RCC 7860 (cell line): ENCODE measurements at places on chromosomes 2 and 18.

GRCh38 chr2:154882725-154883124 lies 184.2 kb downstream of the KCNJ3 start:
- DNase-seq: no peak

DNA sequence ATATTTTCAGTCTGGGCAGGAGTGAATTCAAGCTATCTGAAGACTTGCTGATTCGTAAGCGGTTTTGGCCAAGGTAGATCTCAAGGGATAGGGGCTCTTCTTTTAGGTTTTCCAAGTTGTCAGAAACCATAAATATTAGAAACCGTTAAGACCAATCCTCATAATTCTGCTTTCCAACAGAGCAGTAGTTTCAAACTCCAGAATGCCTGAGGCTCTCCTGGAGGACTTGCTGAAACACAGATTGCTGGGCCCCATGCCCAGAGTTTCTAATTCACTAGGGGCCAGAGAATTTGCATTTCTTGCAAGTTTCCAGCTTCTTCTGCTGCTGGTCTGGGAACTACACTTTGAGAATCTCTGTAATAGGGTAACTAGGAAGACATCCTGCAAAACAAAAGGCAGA lies 1855.7 kb upstream of the CELF4 start:
- no peak for DNase-seq

- no peak for DNase-seq
These were observed 147.9 kb upstream of the DNMT3A start for GRCh38 chr2:25489631-25490030.

DNA sequence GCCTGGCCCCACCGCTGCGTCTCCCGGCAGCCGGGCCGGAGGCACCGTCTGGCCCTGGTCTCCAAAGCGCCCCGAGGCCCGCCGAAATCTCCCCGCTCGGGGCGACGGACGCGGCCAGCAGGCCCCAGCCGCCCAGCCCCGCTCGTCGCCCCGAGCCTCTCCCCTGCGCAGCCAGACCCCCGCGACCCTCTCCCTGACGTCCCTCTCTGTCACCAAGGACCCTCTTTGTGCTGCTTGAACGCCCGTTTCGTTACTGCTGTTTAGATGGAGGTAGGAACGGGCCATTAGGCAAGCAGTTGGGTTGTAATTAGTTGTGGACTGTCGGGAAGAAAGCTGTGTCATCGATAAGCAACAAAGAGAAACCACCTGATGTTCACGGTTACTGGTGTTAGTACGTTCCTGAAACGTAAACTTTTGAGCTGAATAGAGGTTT lies 686 bp downstream of the UBXN4 start:
- peak; percentile 28 for DNase-seq

GRCh38 chr18:55672574-55673361 lies 84.8 kb upstream of the TCF4 start:
- no peak for DNase-seq

DNA sequence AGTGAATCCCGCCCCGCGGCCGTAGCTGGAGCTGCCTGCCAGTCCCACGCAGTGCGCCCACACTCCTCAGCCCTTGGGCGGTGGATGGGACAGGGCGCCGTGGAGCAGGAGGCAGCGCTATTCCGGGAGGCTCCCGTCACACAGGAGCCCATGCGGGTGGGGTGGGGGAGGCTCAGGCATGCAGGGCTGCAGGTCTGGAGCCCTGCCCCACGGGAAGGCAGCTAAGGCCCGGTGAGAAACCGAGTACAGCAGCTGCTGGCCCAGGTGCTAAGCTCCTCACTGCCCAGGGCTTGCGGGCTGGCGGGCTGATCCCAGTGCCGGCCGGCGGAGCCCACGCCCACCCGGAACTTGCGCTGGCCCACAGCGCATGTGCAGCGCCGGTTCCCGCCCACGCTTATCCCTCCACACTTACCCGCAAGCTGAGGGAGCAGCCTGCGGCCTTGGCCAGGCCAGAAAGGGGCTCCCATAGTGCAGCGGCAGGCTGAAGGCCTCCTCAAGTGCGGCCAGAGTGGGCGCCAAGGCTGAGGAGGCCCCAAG lies 1152.8 kb upstream of the CELF4 start:
- DNase-seq: no peak

DNA sequence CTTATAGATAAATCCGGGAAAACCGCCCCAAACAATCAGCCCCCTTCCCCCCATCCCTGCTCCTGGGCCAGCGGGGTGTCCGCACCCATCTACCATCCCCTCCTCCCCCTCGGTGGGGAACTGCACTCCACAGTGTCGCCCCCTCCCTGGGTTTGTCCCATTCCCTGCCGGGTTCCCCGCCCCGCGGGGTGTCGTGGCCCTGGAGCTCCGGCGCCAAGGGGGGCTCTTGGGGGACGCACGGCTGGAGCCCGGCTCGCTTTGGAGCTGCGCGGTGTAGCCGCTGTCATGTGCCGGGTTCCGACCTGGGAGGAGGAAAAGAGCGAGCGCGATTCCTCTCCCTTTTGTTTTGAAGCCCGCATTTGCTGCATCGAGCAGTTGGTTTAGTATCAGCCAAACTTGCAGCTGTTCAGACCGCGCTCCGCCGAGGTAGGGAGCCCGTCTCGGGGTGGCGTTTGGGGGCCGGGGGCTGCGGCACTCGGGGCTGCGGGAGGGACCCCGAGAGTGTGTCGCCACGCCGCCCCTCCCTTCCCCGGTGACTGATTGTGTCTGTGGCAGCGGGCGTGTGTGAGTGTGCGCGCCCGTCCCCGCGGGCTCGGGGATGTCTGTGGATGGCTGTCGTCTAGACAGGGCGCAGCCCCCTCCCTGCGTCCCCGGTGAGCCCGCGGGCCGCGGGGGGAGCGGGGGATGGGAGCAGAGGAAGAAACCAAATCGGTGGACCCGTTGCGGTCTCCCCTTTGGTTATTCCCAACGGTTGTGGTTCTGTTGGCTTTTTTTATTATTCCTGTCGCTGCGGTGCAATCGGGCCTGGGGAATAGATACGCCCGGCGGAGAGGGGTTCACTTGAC lies 797 bp downstream of the CTIF start:
- DNase-seq: no peak

- no peak for DNase-seq
These were observed 70.1 kb downstream of the PLEKHA3 start for GRCh38 chr2:178550352-178550751.

- no peak for DNase-seq
These were observed 310.3 kb upstream of the GYPC start for GRCh38 chr2:126345691-126346090.

GRCh38 chr2:12754643-12755042 lies 37.9 kb downstream of the TRIB2 start:
- DNase-seq: no peak

- DNase-seq: no peak
These were observed 250.4 kb upstream of the SMIM21 start for GRCh38 chr18:75677696-75678455.

DNA sequence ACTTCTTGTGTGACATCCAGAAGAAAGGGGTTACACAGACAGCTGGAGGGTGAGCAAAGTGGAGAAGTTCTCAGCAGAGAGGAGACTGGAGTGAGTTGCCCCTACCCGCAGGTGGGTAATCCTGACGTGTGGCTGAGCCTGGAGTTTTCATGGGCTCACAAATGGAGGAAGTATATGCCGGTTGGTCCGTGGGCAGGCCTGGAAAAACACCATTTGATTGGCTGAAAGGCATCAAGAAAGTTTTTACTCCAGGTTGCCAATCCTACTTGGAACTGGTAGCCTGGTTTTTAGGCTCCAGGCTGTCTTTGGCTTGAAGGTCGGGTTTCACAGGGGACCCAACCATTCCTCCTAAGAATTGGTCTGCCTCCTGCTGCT lies 1177.4 kb upstream of the LRRTM1 start:
- DNase-seq: no peak

DNA sequence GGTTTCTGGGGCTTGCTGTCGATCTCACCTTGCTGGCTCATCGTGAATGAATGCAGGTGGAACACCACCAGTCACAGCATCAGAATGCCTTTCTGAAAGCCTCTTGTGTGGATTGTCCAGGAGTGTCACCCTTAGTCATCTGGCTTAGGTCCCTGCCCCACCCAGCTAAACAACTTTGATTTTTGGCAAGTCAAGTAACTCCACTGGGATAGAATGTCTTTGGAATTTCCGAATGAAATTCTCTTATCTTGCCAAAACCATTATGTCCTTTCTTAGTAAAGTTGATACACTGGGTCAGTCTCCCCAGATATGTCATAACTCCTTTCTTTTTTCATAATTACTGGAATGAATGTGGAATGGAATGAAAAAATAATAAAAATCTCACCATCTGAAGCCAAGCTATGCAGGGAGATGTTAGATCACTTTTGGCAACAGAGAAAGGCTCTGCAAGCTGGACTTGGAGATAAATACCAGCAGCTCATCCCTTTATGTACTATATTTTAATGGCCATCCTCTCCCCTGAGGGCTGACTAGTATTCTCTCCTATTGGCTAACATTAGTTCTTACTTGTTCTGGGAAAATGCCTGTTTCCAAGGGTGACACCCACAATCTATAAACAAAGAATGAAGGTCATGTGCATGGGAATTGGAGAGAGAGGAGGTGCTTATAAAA lies 35.4 kb downstream of the INSIG2 start:
- peak; percentile 79 for DNase-seq

DNA sequence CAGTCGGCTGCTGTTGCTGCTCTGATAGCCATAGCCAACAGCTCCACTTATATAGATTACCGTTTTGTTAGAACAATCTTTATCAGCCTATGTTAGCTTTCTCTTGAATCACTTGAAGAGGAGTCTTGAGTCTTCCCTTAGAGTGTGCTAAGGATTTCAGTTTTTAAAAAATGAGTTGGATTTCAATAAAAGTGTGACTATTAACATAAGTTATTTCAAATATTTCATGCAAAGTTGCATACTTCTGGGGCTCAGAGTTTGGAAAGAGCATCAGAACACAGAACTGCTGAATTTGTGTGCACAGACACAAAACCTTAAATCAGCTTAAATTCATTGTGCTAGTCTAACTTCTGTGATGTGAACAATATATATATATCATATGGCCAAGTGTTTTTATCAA lies 174.7 kb downstream of the MTX2 start:
- no peak for DNase-seq

DNA sequence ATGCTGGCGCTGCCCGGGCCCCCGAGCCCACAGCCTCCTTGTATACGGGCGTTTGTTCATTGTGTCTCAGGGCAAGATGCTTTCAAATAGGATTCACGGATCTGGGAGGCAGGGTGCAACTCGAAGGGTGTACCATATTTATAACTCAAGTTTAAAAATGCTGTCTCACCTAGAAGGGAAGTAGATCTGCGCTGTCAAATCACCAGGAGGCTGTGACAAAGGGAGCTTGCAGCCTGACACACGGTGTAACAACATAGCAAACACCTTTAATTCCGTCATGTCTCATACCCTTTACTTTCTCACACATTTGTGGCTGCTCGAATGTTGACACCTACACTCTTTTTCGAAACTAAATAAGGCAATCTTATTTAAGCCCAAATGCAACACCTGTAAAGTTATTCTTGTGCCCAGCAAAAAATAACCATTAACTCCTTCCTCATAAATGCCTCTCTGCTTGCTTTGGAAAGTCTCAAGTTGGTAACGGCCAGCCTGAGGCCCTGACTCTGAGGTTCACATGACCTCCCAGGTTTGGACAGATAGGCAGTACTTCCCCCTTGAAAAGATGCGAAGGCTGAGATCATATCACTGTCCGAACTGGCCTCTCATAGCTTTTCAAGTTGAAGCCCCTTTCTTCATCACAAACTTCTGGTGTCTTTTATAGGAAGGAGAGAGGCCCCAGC lies 11.6 kb downstream of the ZEB2 start:
- no peak for DNase-seq

DNA sequence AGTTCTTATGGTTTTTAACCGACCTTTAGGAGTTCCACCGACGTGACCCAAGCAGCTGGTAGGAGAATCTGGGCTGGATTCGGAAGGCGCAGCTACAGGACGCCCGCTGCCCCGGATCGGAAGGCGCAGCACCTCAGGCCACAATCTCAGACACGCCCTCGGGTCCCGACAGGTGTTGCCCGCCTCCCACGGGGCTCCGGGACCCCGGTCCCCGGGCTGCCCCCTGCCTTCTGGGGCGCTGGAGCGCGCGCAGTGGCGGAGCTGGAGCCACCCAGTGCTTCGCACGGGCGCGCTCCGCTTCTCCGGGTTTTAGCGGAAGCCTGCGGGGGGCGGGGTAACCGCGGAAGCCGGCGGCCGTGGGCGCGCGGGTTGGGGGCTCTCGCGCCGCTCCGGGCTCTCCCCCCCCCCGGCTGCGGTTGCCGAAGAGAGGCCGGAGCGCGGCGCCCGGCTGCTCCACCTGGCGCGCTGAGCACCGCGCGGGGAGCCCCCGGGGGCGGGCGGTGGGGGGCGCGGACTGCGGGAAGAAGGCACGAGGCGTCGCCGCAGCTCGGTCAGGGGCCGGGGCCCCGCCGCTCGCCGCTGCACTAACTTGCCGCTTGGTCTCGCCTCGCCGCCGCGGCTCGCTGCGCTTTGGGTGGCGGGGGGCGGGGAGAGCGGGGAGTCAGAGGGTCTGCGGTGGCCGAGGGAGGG lies 718.8 kb downstream of the DPP10 start:
- no peak for DNase-seq

- DNase-seq: no peak
These were observed 170.7 kb upstream of the SOX11 start for GRCh38 chr2:5521461-5521860.

GRCh38 chr18:61690418-61691138 lies 202.2 kb downstream of the RNF152 start:
- no peak for DNase-seq

GRCh38 chr18:13287372-13287771 lies 68.8 kb downstream of the LDLRAD4 start:
- no peak for DNase-seq

DNA sequence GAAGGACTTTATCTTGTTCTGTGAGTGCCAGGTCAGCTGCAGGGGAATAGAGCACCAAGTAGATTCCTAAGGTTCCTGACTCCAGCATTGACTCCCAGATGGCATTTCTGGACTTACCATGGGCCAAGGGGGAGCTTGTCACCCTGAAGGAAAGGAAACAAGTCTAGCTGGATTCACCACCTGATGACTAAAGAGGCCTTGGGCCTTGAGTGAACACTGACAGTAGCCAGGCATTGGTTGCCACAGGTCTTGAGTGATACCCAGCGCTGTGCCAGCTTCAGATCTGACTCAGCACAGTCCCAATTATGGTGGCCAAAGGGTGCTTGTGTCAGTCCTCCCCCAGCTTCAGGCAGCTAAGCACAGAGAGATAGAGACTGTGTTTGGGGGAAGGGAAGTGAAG lies 40.1 kb upstream of the CAPN13 start:
- DNase-seq: no peak

- DNase-seq: no peak
These were observed 68.6 kb downstream of the STEAP3 start for GRCh38 chr2:119292226-119292625.

- DNase-seq: no peak
These were observed 1.4 kb upstream of the TMEM178A start for GRCh38 chr2:39664232-39664887.
